Activated CD4-positive, alpha-beta memory T cell treated with anti-CD3 and anti-CD28 coated beads, Interleukin-2, amount 10 ng/mL, durations not matched to agents 7 days and 5 days (primary cell): ENCODE measurements at places on chromosomes 7 and 10. TPM values are rescaled to one million over a fixed set of nuclear protein-coding genes. Genes with fewer than 3 reads are reported as not detected.
A peak's percentile ranks its signal among the peaks of the same experiment; 100 is the strongest.

The CPA2 gene
- not detected for total RNA-seq

The EBF3 gene
- total RNA-seq = not detected

The SCART1 gene
- 15.4 TPM for total RNA-seq

- peaks cover 8% of the 10 kb centered on the region for H3K27me3 ChIP-seq
- no peak overlapping the region for H3K4me3 ChIP-seq
- H3K36me3 ChIP-seq = no peaks in the 10 kb centered on the region
- no peak overlapping the region for H3K27ac ChIP-seq
These were observed 108.5 kb downstream of the ZRANB1 start for GRCh38 chr10:125050383-125050782.

DNA sequence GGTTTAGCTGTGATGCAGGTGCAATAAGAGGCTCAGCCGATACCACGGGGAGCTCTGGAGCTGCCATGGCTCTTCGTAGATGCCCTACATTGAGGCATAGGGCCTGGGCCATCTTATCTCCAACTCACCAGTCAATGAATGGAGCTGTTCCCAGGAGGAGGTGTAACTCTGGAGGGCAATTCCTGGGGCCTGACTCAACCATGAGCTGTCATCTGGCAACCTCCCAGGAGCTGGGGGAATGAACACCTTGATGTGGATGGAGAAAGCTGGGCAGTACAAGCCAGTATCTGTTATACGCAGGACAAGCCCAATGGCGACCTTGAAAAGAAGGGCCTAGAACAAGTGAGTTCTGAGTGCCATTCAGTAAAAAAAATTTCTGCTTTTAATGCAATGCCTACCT lies 224.0 kb upstream of the PLXDC2 start:
- DNase-seq = no peak
- H3K27me3 ChIP-seq = no peaks in the 10 kb centered on the region
- H3K4me1 ChIP-seq = no peaks in the 10 kb centered on the region
- no peak overlapping the region for H3K4me3 ChIP-seq
- H3K36me3 ChIP-seq = no peaks in the 10 kb centered on the region

GRCh38 chr7:20558963-20559716 lies 56.3 kb upstream of the ABCB5 start:
- H3K36me3 ChIP-seq = no peaks in the 10 kb centered on the region
- H3K4me1 ChIP-seq = no peaks in the 10 kb centered on the region
- no peak overlapping the region for H3K4me3 ChIP-seq
- no peak overlapping the region for H3K27ac ChIP-seq
- no peak for DNase-seq
- no peaks in the 10 kb centered on the region for H3K27me3 ChIP-seq

DNA sequence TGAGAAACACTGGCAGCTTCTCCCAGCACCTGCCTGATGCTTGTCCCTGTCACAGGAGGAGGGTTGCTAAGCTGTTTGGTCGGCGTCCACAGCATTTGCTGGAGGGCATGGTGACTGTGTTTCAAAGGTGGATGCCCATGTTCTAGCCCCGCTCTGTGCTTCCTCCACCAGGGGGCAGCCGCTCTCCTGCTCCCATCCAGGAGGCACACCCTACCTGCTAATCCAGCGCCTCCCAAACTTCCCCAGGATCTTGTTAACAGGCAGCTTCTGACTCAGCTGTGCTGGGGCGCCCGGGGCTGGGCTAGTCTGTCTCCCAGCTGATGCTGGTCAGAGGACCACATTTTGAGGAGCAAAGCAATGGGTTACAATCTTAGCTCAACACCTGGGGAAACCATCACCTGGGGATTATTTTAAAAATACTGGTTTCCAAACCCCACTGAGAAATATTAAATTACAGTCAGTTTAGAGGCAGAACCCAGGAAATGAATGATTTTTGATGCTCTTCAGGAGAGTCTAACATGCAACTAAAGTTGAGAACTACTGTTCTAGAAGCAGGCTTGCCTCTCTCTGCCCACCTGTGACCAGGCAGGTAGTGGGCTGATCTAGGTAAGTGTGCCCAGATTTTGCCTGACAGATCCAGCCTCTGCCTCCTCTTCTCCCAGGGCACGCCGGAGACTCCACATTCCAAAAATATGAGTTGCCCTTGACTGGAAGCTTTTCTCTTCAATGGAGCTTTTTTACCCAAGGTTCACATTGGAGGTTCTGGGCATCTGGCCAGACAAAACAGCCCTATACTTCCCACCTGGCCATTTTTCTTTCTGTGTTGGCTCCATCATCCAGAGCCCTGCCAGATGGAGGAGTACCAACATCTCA lies 92.7 kb upstream of the GPR26 start:
- H3K36me3 ChIP-seq = no peaks in the 10 kb centered on the region
- DNase-seq = peak; percentile 35
- H3K27me3 ChIP-seq = peaks cover 2% of the 10 kb centered on the region
- H3K4me1 ChIP-seq = no peaks in the 10 kb centered on the region
- no peak overlapping the region for H3K4me3 ChIP-seq
- no peak overlapping the region for H3K27ac ChIP-seq

The VSIR gene
- 109 TPM for total RNA-seq

GRCh38 chr10:113368666-113369364 lies 184.0 kb upstream of the HABP2 start:
- H3K4me3 ChIP-seq = no peak overlapping the region
- peaks cover 9% of the 10 kb centered on the region for H3K27me3 ChIP-seq
- no peaks in the 10 kb centered on the region for H3K4me1 ChIP-seq
- H3K27ac ChIP-seq = no peak overlapping the region
- no peak for DNase-seq
- no peaks in the 10 kb centered on the region for H3K36me3 ChIP-seq

The SYCE1 gene
- not detected for total RNA-seq

The UCN3 gene
- total RNA-seq = not detected

The PNPLA8 gene
- total RNA-seq = 23.2 TPM

- H3K27ac ChIP-seq = peak overlapping the region; percentile 3
- H3K27me3 ChIP-seq = peaks cover 41% of the 10 kb centered on the region
- H3K4me3 ChIP-seq = peak overlapping the region; percentile 25
- peak; percentile 88 for DNase-seq
- peaks cover 24% of the 10 kb centered on the region for H3K4me1 ChIP-seq
- no peaks in the 10 kb centered on the region for H3K36me3 ChIP-seq
These were observed 168.0 kb upstream of the ZNF32 start for GRCh38 chr10:43816351-43817321.

The TUBAL3 gene
- total RNA-seq = not detected

GRCh38 chr7:124667312-124668153 lies 98.1 kb downstream of the GPR37 start:
- no peaks in the 10 kb centered on the region for H3K4me1 ChIP-seq

GRCh38 chr10:17808971-17809841 lies at the start of gene MRC1:
Gene MRC1, plus strand, starts transcription at chr10:17809348. Its CDS starts 118 bp downstream, at chr10:17809466.
- no peak within 1 kb of the TSS for H3K4me3 ChIP-seq
- peaks cover 13% of the 10 kb centered on the region for H3K27me3 ChIP-seq
- H3K4me1 ChIP-seq = peaks cover 3% of the 10 kb centered on the region
- no peak for DNase-seq

DNA sequence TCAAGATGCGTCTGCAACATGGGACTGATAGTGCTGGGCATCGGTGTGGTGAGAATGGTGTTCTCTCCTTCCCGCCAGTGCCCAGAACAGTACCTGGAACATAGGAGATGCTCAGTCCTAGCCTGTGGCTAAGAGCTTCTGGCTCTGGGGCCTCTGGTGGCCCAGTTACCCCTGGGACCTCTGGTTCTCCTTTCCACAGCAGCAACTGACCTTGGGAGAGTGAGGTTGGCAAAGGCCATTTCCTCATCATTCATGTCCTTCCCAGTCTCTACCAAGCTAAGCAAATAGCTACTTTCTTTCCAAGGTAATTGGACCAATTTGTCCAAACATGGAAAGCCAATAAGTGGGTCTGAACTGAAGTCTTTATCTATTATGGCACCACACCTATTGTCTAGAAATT lies 11.6 kb upstream of the GOLGA7B start:
- H3K27ac ChIP-seq = no peak overlapping the region
- H3K4me3 ChIP-seq = no peak overlapping the region
- peaks cover 16% of the 10 kb centered on the region for H3K4me1 ChIP-seq
- no peak for DNase-seq

The TBXAS1 gene
- 28.7 TPM for total RNA-seq

The PRKG1 gene
- total RNA-seq = not detected

The TAS2R3 gene
- 0.73 TPM for total RNA-seq

DNA sequence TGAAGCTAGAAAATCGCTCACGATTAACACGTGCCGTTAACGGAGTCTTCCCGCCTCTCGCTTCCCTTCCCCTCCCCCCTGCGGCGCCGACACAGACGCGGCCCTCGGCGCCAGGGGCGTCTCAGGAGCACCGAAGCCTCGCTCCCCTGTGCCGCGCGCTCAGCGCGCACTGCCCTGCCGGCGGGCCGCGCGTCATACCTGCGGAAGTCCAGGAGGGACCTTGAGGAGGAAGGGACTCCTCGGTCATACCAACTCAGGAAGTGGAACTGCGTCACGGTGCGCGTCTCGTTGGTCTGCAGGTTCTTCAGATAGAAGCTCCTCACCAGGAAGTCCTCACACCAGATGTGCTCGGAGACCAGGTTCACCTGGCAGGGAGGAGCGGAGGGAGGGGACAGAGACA lies 239.6 kb downstream of the DNAJB6 start:
- peaks cover 35% of the 10 kb centered on the region for H3K4me1 ChIP-seq
- H3K36me3 ChIP-seq = peaks cover 3% of the 10 kb centered on the region
- DNase-seq = peak; percentile 71
- H3K4me3 ChIP-seq = peak overlapping the region; percentile 61
- H3K27me3 ChIP-seq = peaks cover 16% of the 10 kb centered on the region

- no peak for DNase-seq
- H3K27me3 ChIP-seq = no peaks in the 10 kb centered on the region
- H3K36me3 ChIP-seq = no peaks in the 10 kb centered on the region
- no peak overlapping the region for H3K4me3 ChIP-seq
These were observed 123.8 kb downstream of the TEX36 start for GRCh38 chr10:125559210-125559609.

DNA sequence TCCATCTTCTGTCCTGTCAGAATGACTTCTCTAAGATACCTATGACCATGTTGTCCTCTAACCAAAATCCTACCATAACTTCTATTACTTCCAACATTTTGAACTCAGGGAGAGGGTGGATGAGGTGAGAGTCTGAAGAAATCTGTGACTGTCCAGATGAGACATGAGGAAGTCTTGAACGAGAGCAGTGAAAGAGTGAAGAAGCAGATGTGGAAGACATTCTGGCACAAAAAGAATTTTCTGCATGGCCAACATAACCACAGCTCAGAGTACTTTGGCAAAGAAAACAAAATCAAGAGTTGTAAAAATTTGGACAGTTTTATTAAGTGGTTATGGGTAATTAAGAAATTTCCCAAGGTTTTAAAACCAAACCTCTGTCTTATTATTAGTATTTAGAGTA lies 141.6 kb downstream of the CPEB3 start:
- no peak overlapping the region for H3K27ac ChIP-seq
- DNase-seq = no peak
- no peaks in the 10 kb centered on the region for H3K27me3 ChIP-seq
- no peaks in the 10 kb centered on the region for H3K36me3 ChIP-seq
- no peaks in the 10 kb centered on the region for H3K4me1 ChIP-seq
- H3K4me3 ChIP-seq = no peak overlapping the region

GRCh38 chr10:123454987-123455386 lies 211.2 kb upstream of the GPR26 start:
- H3K4me3 ChIP-seq = no peak overlapping the region
- no peaks in the 10 kb centered on the region for H3K27me3 ChIP-seq
- DNase-seq = no peak
- H3K4me1 ChIP-seq = peaks cover 2% of the 10 kb centered on the region
- H3K36me3 ChIP-seq = no peaks in the 10 kb centered on the region

The POLR3A gene
- 16.6 TPM for total RNA-seq

- no peak overlapping the region for H3K27ac ChIP-seq
- no peak for DNase-seq
- no peaks in the 10 kb centered on the region for H3K36me3 ChIP-seq
- H3K27me3 ChIP-seq = peaks cover 2% of the 10 kb centered on the region
- H3K4me1 ChIP-seq = no peaks in the 10 kb centered on the region
These were observed 108.6 kb upstream of the KCNMA1 start for GRCh38 chr10:77746047-77746707.

DNA sequence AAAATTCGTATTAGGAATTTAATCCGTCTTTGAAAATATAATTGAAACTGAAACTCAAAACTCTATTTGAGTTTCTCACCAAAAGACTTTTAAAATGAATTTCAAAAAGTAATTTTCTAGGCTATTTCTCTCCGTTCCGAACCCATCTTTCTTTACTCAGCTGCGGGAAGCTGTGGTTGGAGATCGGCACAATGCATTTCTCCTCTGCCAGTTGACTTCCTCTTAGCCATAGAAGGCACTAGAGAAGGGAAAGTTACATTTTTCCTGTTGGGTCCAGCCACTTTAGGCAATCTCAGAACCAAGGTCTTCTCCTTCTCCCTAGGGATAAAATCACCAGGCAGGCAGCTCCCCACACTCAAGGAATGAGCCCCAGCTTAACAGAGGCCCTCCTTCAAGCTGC lies 133.6 kb upstream of the COL1A2 start:
- H3K4me3 ChIP-seq = no peak overlapping the region
- H3K27ac ChIP-seq = no peak overlapping the region
- H3K27me3 ChIP-seq = peaks cover 4% of the 10 kb centered on the region
- DNase-seq = no peak
- H3K4me1 ChIP-seq = no peaks in the 10 kb centered on the region
- H3K36me3 ChIP-seq = no peaks in the 10 kb centered on the region

The HTR7 gene
- total RNA-seq = 0.08 TPM

DNA sequence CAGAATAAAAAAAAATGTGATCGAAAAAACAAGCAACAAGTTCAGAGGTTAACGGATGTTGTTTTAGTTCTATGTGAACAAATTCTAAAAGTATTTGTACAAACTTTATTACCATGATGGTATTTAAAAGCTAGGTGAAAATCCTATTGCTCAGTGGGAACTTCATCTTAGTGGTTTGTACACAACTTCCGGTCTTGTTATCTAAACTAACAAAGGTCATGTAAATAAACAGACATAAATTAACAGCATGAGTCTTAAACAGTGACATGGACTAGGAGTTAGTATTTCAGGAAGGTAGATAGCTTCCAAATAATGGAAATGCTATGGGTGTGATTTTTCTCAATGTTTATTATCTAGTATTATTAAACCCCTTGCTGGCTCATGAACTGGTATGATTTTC lies 83.8 kb downstream of the SPAG6 start:
- DNase-seq = no peak
- no peak overlapping the region for H3K27ac ChIP-seq
- H3K36me3 ChIP-seq = no peaks in the 10 kb centered on the region
- H3K4me3 ChIP-seq = no peak overlapping the region
